ENCODE measurements at places on chromosomes 4 and X.

GRCh38 chr4:76585897-76586360 lies 150.9 kb downstream of the SHROOM3 start:
- DNase-seq: peak; percentile 49

- peak; percentile 89 for DNase-seq
Observed at GRCh38 chr4:175705407-175705806, 106.7 kb downstream of the GPM6A start.

DNA sequence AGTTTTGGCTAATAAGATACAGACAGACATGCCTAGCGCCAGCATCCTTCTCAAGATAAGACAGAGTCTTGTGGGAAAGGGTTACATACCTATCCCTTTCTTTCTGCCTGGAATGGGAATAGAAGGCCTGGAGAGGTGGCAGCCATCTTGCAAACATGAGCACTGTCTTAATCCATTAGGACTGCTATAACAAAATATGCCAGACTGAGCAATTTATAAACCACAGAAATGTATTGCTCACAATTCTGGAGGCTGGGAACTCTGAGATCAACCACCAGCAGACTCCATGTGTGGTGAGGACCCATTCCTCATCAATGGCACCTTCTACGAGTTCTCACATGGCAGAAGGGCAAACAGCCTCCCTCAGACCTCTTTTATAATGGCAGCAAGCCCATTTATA lies 26.5 kb upstream of the NEIL3 start:
- no peak for DNase-seq

DNA sequence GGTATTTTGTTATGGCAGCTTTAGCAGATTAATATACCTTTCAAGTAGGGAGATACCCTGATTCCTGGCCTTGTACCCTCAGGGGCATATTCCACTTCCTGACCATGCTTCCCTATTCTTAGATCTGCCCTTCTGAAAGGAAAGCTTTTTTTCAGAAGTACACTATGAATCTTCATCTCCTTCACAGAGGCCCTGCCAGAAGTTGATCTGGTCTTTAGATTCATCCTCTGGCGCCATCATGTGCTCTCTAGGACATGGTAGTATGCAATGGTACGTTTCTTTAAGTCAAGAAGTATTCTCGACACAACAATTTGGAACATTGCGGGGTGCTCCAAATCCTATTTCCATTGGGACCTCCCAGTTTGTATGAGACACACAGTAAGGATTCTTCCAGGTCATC lies 39.6 kb upstream of the DIPK2B start:
- DNase-seq: no peak

GRCh38 chr4:122170775-122171174 lies 18.6 kb downstream of the BLTP1 start:
- DNase-seq: no peak

GRCh38 chr4:82640540-82640939 lies 78.8 kb upstream of the TMEM150C start:
- DNase-seq: no peak

DNA sequence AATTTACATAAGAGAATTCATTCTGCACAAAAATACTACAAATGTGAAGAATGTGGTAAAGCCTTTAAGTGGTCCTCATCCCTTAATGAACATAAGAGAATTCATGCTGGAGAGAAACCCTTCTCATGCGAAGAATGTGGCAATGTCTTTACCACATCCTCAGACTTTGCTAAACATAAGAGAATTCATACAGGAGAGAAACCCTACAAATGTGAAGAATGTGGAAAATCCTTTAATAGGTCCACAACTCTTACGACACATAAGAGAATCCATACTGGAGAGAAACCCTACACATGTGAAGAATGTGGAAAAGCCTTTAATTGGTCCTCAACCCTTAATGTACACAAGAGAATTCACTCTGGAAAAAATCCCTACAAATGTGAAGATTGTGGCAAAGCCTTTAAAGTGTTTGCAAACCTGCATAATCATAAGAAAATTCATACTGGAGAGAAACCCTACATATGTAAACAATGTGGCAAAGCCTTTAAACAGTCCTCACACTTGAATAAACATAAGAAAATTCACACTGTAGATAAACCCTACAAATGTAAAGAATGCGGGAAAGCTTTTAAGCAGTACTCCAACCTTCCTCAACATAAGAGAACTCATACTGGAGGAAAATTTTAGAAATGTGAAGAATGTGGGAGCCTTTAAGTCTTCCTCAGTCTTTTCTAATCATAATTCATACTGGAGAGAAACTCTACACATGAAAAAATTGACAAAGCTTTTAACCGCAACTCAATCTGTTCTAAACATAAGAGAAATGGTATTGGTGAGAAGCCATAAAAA lies 37.4 kb downstream of the ZNF718 start:
- DNase-seq: no peak

GRCh38 chr4:24330172-24330571 lies 254.2 kb downstream of the DHX15 start:
- DNase-seq: no peak

DNA sequence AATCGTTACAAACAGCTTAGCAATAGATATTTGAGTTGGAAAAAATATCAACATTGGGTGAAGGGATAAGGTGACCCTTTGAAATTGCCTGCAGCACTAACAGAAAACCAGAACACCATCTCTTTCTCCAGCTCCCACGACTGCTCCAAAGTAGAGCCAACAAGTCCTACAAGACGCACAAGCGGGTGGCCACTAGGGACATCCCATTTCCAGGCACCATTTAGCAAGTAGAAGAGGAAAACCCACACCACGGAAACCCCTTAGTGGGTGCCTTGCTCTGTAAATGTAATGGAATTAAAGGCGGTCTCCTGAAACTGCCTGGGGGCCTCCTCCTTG lies 1.9 kb downstream of the ARHGAP6 start:
- no peak for DNase-seq

GRCh38 chr4:71566856-71567255 lies 217.0 kb downstream of the GC start:
- DNase-seq: no peak
